ENCODE measurements at places on chromosomes 13 and 19. TPM values are rescaled to one million over a fixed set of nuclear protein-coding genes. Genes with fewer than 3 reads are reported as not detected.

DNA sequence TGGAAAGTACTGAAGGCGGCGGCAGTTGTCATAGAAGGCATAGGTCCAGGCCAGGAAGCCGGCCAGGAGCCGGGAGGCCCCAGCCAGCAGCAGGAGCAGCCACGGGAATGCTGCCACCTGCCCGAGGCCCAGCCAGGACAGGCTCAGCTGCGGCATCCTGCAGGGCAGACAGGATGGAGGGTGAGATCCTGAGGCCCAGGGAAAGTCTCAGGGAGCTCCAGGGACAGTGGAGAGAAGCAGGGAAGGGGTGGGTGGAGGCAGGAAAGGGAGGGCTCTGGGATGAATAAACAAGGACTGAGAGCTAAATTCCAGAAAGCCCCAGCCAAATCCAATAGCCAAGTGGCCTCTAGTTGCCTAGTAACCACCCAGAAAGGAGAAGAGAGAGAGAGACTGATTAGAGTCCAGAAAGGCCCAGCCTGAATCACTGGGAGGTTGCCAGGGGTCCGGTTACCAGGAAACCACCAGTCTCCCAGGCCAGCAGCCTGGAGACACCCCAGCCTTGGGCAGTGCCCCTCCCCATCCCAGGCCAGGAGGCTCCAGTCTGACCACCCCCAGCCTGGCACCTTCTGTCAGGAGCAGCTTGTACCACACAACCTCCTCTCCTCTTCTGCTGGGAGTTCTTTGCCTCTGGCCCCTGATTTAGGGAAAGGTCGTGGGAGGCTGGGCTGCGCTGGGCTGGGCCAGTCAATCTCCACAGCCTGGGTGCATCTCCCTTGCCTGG lies 7.5 kb upstream of the OR10H5 start:
- DNase-seq, result no peak

- no peak for DNase-seq
These were observed 7.3 kb upstream of the MEDAG start for GRCh38 chr13:30898678-30899241.

FFAR1 gene
- 0.14 TPM for total RNA-seq

DNA sequence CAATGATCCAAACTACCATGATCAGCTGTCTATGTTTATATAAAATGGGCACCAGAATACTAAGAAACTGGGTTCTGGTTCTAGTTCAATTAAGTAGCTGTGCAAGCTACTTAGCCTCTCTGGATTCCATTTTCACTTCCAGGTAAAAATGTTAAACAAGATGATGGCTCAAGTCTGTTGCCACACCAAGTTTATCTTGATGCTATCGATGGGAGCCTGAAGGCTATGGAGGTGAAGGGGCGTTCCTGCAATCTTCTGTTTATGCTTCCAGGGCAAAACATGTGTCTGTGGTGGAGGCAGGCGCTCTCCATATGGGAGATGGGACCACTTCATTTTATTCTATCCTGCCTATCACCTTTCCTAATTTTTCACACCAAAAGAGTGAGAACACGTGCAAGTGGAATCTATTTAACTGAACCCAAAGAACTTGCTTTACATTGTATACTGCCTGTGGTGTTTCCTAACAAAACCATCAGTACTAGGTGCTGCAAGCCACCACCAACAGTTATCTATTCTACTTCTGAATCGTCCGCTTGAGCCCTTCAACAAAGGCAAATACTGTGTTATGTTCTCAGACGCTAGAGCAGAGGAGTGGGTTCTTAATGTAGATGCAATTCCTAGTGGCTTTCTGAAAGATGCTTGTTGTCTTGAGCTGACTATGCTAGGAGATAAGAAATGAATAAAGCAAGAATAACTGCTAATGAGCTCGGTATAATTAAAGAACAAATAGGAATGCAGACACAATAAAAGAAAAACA lies 70.9 kb downstream of the DOCK9 start:
- no peak for DNase-seq

DNA sequence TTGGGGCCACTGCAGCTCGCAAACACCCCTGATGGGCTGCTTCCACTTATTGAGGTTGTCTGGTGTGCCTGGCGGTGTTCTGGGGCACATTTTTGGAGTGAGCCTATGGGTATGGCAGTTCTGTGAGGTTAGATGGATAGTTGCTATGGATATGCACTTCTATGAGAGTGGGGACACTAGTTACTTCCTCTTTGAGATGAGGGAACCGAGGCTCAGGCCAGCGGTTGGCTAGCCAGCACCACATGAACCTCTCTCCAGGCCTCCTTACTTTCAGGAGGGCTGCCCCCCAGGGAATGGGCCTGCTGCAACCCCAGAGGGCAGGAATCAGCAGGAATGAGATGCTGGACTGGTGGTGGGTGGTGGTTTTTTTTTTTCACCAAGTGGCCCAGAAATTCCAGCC lies 13.5 kb upstream of the PRR19 start:
- DNase-seq, result no peak

Measured in activated CD4-positive, alpha-beta T cell treated with anti-CD3 and anti-CD28 coated beads, Interleukin-2, amount 10 ng/mL, durations not matched to agents 24 days and 14 days (primary cell).